ENCODE measurements at places on chromosomes 16 and 17. TPM values are rescaled to one million over a fixed set of nuclear protein-coding genes. Genes with fewer than 3 reads are reported as not detected.

GRCh38 chr16:28505489-28506137 is 1.0 kb downstream of the IL27 start:
- DNase-seq: no peak

- no peak for DNase-seq
These were observed 184.8 kb upstream of the ZFHX3 start for GRCh38 chr16:73232555-73233328.

DNA sequence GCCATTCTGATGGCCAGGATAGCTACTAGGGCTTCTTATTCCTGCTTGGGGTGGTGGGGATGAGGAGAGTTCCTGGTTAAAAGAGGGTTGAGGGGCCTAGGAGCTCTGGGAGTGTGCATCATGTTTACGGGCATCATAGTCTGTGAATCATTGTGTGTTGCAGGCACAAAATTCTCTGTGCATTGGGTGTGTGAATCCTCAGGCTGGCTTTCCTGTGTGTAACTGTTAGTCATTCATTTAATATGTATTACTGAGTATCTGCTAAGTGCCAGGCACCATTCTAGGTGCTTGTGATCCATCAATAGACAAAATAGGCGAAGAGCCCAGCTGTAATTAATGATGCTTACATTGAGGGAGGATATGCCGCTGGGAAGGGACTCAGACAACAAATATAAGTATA is 5.8 kb downstream of the PPY start:
- DNase-seq: no peak

DNA sequence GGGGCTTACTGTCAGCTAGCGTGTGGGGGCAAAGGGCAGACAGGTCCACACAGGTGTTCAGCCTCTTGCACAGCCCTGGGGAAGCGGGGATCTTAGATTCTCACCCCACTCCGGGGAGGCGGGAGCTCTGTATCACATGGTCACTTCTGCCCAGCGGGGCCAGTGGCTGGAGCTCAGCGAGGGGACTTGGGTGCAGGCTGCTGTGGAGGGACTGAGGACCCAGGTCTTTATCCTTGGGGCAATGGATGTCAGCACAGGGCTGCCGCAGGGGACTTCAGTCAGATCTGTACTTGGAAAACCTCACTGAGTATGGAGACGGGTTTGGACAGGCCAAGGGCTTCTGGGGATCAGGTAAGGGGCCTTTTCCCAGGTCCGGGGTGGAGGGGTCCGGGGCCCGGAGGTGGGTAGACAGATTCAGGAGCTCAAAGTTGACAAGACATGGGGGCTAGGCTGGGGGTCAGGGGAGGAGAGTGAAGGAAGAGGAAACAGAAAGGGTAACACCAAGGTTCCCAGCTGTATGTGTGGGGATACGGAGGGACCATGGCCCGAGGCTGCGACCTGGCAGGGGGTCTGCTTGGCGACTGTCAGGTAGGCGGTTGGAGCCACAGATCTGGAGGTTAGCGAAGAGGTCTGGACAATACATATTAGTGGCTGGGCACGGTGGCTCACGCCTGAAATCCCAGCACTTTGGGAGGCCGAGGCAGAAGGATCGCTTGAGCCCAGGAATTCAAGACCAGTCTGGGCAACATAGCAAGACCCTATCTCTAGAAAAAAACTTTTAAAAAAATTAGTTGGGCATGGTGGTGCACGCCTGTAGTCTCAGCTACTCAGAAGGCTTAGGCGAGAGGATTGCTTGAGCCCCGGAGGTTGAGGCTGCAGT is 15.1 kb upstream of the BAIAP2 start:
- no peak for DNase-seq

DNA sequence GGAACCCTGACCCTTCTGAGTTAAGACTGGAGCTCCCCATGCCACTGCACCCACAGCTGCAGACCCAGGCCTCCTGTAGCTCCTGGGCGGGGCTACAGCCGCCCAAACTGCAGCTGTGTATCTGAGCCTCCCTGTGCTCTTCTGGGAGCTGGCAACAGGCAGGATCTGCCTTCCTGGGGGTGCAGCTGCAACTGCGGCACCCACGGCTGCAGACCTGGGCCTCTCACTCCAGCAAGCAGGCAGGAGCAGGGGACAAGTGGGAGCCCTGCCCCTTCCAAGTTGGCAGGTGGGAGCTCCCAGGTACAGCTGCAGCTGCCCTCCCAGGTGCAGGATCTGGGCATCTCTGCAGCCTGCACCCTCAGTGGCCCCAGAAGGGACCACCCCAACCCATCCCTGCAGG is 41.5 kb downstream of the SPACA3 start:
- DNase-seq: no peak

DNA sequence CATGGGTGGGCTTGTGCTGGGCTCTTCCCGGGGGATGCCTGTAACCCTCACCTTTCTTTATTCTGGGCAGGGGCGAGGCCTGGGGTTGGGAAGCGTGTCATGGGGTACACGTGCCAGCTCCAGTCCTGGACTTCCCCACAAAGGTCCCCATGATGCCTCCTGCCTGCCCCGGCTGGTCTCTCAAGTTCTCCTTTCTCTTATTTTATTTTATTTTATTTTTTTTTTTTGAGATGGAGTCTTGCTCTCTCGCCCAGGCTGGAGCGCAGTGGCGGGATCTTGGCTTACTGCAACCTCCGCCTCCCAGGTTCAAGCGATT is 8.6 kb downstream of the ATP2A3 start:
- DNase-seq: no peak

- DNase-seq: no peak
These were observed 16.5 kb downstream of the SPPL2C start for GRCh38 chr17:45861165-45861564.

DNA sequence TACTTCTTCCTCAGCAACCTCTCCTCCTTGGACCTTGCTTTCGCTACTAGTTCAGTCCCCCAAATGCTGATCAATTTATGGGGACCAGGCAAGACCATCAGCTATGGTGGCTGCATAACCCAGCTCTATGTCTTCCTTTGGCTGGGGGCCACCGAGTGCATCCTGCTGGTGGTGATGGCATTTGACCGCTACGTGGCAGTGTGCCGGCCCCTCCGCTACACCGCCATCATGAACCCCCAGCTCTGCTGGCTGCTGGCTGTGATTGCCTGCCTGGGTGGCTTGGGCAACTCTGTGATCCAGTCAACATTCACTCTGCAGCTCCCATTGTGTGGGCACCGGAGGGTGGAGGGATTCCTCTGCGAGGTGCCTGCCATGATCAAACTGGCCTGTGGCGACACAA is 429 bp downstream of the OR2C1 start:
- no peak for DNase-seq

DNA sequence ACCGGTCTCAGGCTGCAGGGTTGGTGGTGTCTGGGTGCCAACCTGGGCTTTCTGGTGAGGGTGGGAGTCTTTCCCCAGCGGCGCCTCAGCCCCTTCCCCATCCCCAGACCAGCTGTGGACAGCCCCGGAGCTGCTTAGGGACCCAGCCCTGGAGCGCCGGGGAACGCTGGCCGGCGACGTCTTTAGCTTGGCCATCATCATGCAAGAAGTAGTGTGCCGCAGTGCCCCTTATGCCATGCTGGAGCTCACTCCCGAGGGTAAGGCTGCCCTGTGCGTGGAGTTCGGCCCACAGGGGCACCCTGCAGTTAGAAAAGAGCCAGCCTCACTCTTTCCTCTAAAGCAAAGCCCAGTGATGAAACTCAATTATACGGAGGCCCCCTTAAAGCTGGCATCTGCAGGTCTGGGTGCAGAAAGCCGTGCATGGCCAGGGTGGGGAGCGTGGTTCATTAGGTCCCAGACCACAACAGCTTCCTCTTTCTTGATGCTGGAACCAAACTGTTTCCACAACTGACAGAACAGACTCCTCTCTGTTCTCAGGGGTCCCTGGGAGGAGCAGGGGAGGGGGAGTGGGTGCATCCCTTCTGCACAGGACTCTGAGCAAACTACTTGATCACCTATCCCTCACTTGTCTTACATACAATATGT is 10.7 kb downstream of the GUCY2D start:
- no peak for DNase-seq

DNA sequence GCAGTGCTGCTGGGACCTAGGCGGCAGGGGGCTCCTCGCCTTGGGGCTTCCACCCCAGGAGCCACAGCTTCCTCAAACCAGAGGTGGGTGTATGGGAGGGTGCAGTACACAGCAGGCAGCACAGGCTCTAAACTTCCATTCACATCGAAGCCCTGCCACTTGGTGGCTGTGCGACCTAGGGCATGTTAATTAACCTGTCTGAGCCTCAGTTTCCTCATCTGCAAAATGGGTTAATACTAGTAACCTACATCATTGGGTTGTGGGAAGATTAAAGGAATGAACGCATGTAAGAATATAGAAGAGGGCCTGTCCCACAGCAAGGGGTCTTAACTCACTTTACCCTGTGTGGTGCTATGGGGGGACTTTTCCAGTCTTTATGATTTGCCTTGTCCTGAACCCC is 26.8 kb upstream of the LHX1 start:
- no peak for DNase-seq

ZDHHC7 gene
- total RNA-seq: 37.9 TPM

MEIOC gene
- total RNA-seq: not detected

RASD1 gene
- total RNA-seq: 0.60 TPM

CETP gene
- not detected for total RNA-seq

PDP2 gene
- total RNA-seq: 16.5 TPM

ARL5C gene
- not detected for total RNA-seq

NUP93 gene
- total RNA-seq: 88.8 TPM

LRRC59 gene
- 62.7 TPM for total RNA-seq

IL17C gene
- total RNA-seq: 0.61 TPM

All from natural killer cell (primary cell).